ENCODE measurements at places on chromosomes 5 and 9. TPM values are rescaled to one million over a fixed set of nuclear protein-coding genes. Genes with fewer than 3 reads are reported as not detected.

Gene CCL19
- not detected for total RNA-seq

Gene CARTPT
- not detected for total RNA-seq

Gene GGTA1
- total RNA-seq: not detected

Gene FRMPD1
- not detected for total RNA-seq

Gene KIF24
- 2.8 TPM for total RNA-seq

Gene PCA3
- total RNA-seq: not detected

Gene RNF183
- total RNA-seq: not detected

Gene SPATA6L
- total RNA-seq: 0.16 TPM

Gene DMRT3
- total RNA-seq: not detected

Gene SLC6A19
- not detected for total RNA-seq
